ENCODE measurements at places on chromosomes 7 and 10.

- DNase-seq: no peak
Observed at GRCh38 chr10:33087152-33087551, 129.1 kb upstream of the ITGB1 start.

DNA sequence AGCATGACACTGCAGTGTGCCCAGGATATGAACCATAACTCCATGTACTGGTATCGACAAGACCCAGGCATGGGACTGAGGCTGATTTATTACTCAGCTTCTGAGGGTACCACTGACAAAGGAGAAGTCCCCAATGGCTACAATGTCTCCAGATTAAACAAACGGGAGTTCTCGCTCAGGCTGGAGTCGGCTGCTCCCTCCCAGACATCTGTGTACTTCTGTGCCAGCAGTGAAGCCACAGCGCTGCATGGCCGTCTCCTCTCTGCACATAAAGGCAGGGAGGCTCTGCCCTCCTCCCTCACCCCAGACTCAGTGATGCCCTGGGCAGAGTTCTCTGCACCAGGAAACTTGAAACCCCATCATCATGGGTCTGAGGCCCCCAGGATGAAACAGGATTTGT lies 70.7 kb upstream of the PRSS58 start:
- no peak for DNase-seq

GRCh38 chr10:29736366-29737073 lies 101.7 kb upstream of the SVIL start:
- no peak for DNase-seq

GRCh38 chr10:90745565-90745964 lies 112.3 kb downstream of the HTR7 start:
- no peak for DNase-seq

GRCh38 chr10:129259128-129259815 lies 207.8 kb upstream of the MGMT start:
- DNase-seq: no peak

DNA sequence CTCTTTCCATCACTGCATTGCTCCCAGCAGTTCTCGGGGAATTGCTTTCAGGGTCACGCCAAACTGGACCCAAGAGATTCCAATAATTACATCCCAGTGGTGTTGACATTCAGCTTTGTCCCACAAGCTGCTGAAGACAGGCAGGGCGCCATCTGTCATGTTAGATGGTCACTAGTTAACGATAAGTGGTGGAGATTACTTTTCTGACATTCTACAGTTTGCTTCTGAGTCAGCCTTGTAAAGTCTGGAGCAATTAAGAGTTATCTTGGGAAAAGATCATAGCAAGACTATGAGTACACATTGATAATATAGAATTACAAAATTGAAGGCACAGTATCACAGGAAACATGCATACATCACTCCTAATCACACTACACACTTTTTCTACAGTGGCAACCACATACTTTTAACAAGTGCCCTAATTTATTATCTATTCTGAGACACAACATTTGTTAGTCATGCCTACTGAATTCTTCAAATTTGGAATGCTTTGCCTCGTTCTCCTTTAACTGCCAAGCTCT lies 41.9 kb downstream of the SEMA3C start:
- no peak for DNase-seq

DNA sequence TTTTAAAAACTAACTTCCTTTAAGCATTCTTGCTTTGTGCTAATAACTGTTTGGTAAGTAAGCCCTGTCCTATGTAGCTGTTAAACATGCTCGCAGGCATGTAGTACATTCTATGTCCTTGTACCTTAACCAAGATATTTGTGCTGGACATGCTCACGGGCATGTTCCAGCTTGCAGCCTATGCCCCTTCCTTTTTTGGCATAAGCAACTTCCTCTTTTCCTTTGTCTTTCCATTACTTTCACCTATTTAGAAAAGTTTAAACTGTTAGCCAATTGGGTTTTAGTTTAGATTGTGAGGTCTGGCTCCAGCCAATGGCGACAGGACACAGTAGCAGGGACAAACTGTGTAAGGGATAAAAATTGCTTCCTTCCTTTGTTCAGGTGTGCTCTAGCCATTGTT lies 14.4 kb upstream of the APBB1IP start:
- DNase-seq: no peak

DNA sequence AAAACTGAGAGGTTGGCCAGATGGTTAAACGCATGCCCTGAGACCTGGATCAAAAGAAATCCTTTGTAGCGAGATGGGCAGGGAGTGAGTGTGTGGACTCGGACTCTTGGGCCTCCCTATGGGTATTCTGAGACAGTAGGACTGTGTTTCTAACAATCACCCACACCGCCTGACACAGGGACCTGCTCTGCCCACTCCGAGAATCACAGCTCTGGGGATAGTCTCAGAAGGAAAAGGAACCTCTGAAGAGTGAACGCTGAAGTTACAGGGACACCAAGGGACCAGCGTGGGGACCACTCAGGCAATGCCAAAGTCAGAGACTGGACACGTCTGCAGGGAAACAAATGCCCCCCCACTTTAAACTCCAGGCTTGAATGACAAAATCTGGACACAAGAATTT lies 242.1 kb upstream of the TCERG1L start:
- DNase-seq: no peak

GRCh38 chr7:82964150-82964882 lies 198.4 kb downstream of the PCLO start:
- no peak for DNase-seq

GRCh38 chr10:126500866-126501265 lies 112.6 kb upstream of the ADAM12 start:
- no peak for DNase-seq

DNA sequence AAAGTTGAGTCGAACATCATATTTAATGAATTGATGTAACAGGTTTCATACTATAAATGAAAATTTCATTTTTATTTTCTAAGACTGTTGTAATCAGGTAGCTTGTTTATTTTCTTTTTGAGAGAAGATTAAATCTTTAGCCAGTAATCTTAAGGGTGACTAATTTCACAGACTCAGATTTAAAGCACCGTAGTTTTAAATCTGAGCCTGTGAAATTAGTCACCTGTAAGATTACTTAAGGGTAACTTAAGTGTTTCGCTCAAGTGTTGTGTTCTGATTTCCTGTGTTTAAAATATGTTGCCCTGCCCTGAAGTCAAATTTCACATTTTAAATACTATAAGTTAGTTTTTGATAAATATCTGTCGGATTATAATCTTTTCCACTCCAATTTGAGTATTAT lies 35.8 kb upstream of the TMEM236 start:
- DNase-seq: no peak

GRCh38 chr7:46317256-46317655 lies 396.2 kb upstream of the IGFBP3 start:
- DNase-seq: no peak

DNA sequence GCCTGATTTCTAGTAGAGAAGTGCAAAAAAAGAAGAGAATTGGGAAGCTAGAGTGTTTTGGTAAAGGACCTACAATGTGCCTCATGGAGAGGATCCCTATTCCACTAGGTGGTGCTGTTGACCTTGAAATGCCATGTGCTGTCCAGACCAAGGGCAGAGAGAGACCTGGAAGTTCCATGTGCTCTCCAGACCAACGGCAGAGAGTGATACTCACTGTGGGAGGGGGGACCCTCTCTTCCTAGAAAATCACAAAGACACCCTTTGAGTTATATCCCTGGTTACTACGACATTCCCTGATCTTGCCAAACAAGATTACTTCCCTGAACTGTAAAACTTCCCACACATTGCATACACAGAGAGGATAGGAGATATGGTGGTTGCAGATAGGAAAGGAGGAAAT lies 212.7 kb upstream of the ZNF804B start:
- peak; percentile 7 for DNase-seq

- DNase-seq: no peak
Observed at GRCh38 chr10:116947841-116948529, 57.0 kb downstream of the SHTN1 start.

DNA sequence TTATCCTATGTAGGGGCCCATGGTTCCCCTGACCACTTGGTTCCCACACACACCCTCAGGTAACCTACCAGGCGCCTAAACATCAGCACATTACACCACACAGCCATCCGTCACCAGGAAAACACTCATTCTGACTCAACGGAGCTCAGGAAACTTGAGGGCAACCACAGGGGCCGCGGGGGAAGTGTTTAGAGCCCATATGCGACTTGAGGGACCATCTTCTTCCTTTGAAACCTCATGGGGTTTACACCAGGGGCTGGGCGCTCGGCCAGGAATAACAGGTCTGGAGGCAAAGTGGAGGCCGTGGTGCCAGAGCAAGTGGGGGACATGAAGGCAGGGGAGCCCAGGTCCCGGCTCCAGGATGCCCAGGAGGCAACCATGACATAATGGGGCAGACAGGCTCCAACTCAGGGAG lies 1.5 kb downstream of the STX1A start:
- peak; percentile 85 for DNase-seq

DNA sequence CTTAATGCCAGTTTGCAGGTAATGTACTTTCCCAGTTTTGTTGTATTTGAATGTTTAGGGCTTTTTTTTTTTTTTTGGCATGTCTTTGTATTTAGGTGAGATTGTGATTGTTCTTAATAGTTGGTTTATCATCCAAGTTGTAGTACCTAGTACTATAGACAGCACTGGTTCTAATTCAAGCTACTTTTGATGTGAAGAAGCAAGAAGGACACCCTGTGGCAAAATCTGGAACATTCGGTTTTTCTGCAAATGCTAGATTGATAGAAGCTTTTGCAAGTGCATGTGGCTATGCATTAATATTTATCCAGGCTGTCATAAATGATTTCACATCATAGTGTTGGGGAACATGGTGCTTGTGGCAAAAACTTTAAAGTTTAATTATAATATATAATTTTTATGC lies 248.9 kb downstream of the FOXP2 start:
- DNase-seq: no peak

DNA sequence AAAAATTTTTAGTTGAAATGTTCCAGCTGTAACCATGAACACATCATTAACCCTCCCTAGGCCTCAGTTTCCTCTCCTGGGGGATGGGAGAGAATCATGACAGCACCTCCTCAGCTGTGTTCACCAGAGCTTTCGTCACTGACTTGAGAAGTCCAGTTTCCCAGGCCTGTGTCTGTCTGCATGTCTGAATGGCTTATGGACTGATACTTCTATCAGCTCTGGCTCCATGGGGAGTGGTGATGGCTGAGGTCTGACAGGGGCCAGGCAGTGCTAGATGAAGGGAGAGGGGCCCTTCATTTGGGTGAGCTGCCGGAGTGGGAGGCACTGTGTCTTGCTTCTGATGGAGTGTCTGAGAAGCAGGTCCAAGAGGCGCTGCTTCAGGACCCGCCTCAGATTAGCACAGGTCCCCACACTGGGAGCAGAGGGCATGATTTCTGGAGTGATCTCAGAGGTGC lies 192.9 kb downstream of the PTPN20 start:
- DNase-seq: no peak

DNA sequence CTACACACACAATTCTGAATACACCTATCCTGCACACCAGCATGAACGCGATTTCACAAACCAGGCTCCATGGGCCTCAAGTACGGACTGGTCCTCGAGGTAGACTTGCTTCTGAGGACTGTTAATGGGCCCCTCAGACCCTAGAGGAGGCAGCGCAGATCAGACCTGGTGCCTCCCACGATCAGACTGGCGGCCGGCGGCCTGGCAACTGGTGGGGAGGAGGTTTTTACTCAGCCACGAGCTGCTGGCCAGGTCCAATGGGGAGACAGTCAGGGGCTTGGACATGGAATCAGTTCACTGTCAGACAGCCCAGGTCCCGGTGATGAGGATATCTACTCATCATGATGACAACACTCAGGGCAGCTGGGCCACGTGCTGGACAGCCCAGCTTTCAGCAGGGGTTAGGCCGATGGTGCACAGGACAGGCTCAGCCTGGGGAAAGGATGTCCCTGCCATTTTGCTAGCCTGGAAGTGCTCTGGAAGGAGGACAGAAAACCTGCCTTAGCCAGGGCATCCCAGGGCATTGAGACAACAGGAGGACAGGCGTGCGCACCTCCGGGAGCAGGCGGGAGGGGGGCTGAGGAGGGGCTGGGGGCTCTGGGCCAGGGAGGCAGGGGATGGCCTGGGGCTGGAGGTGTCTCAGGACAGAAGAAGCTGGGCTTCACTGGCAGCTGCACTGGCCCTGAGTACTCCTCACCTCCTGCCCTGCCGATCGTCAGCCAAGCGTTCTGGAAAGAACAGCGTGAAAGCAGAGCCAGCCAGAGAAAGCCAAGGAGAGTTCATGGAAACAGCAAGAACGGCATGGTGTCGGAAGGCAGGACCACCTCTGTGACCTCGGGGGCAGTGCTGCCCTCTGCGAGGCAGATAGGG lies 48.0 kb upstream of the RASGEF1A start:
- no peak for DNase-seq

DNA sequence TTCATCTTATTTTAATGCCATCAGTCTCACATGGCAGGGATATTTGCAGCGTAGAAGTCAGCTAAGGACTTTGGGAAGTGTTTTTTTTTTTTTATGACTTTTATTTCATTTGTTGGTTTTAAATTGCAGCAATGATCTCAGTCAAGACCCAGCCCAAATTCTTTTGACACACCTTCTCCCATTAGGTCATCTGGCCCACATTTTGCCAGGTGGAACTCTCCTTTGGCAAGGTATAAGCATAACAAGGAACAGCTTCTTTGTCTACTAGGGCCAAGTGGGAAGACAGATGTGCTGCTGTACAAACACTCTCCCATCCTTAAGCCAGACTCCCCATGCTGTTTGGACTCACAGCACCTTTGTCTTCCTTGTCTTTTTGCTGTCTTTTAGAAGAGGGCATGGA lies 41.8 kb downstream of the PLEKHA8 start:
- DNase-seq: no peak

- no peak for DNase-seq
Observed at GRCh38 chr10:46077141-46077554, 31.1 kb upstream of the MSMB start.

- DNase-seq: no peak
Observed at GRCh38 chr7:140594131-140594691, 46.4 kb downstream of the DENND2A start.

- no peak for DNase-seq
Observed at GRCh38 chr10:36679554-36679953, 445.8 kb upstream of the ANKRD30A start.

- no peak for DNase-seq
Observed at GRCh38 chr7:111558991-111559390, 3.3 kb downstream of the IMMP2L start.

DNA sequence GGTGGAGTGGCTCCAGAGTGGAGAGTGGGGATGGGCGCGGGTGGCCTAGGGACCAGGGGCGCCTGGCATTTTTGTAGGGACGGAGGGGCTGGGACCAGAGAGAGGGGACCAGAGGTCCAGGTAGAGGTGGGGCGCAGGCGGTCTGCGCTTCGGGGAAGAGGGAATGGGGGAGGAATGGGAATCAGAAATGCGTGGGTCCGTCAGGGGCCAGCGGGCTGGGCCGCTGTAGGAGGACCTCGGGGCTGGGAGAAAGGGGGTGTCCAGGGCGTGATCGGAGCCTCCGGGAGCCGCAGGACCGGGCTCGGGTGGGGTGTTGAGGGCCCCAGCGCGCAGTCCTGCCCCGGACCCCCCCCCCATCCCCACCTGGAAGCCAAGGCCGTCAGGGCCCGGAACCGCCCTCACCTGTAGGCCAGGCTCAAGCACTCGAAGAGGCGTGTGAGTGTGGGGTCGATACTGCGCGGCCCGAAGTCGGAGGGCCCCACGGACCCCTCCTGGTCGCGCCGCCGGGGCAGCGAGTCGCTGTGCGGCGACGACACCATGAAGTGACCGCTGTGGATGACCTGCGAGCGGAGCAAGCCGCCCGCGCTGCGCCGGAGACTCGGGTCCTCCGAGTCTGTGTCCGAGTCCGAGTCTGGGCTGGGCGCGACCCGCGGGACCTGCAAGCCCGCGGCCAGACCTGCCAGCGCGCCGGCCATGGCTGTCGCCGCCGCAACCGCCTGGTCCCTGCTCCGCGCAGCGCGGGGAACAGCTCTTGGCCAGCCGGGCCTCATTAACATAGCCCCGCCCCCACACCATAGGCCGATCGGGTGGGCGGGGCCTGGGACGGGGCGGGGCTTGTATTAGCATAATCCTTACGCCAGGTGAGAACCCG lies at the start of gene MLXIPL:
TSS of gene MLXIPL (minus strand) at position 725 of the 871 bp plus-strand sequence. CDS start at position 695, 30 bp downstream.
- peak; percentile 54 for DNase-seq

- no peak for DNase-seq
Observed at GRCh38 chr10:2882628-2883027, 184.7 kb upstream of the PFKP start.
